AG10803 (cell line): ENCODE measurements at places on chromosomes 7 and 10.

GRCh38 chr10:3451516-3452172 lies 279.1 kb upstream of the PITRM1 start:
- no peak for DNase-seq

- peak; percentile 92 for DNase-seq
These were observed 62.1 kb upstream of the ZNF746 start for GRCh38 chr7:149559711-149560110.

DNA sequence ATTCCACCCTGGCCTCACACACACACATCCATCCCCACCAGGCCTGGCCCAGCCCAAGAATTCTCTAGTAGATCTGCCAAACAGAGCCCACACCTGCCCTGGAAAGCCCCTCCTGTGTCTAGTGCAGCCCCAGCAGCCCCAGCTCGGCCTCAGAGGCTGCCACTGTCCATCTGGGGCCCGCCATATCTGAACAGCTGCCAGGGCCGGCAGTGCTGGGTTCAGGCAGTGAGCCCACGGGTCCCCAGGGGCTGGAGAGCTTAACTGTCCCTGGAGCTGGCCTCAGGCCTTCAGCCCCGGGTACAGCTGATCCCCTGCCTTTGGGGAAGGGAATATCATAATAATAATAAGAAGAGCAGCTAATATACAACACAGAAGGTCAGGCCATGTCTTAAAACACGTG lies 574 bp downstream of the MYL10 start:
- DNase-seq = no peak

GRCh38 chr10:63441404-63441803 lies 24.4 kb downstream of the JMJD1C start:
- no peak for DNase-seq

DNA sequence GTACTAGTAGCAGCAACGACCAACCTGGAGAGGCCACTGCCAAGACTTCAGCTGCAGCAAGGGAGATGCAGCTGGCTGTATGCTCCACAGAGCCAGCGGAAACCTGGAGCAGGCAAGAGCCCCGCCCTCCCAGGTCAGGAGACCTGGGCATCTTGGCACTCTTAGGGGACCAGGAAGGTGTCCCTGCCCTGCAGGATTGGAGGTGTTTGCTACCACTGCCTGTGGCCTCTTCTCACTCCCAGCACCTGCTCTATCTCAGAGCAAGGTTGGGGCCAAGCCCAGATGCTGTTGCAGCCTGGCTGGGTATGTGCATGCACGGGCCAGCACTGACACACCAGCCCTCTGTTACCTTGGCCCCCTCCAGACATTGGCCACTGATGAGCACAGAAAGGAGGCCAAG lies 1512.8 kb downstream of the REEP3 start:
- no peak for DNase-seq

GRCh38 chr7:33444511-33444910 lies 315.1 kb downstream of the BBS9 start:
- DNase-seq = peak; percentile 59

DNA sequence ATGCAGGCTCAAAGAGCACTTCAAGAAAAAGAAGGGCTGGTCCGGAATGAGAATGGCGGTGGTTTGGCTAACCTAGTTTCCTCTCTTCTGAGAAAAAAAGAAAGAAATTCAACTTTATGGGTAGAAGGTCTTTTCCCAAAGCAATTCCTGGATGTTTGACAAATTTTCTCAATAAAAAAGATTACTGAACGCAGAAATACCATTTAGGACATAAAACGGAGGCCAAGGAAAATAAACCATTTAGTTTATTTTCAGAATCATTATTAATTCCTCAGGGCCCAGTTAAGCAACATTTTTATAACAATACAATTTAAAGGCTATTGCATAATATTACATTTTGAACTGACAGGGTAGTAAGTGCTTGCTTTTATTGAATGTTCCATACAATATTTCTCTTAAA lies 284.6 kb upstream of the ANKRD30A start:
- DNase-seq = no peak

GRCh38 chr10:20247891-20248708 lies 431.9 kb downstream of the PLXDC2 start:
- no peak for DNase-seq

DNA sequence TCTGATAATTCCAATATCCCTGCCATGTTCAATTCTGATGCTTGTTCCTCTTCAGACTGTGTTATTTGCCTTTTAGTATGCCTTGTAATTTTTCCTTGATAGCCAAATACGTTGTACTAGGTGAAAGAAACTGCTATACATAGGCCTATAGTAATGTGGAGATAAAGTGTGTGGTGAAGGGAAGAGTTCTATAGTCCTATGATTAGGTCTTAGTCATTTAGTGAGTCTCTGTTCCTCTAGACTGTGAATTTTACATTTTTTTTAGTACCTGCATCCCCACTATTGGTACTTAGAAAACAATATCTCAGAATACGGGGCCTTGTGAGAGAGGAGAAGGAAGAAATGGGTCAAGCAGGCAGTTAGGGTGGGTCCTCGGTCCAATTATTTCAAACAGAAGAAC lies 59.6 kb upstream of the SEMA3E start:
- no peak for DNase-seq

- DNase-seq = peak; percentile 26
These were observed 271.2 kb upstream of the IMMP2L start for GRCh38 chr7:111833466-111833865.

GRCh38 chr10:351770-352334 lies 216.6 kb downstream of the ZMYND11 start:
- DNase-seq = no peak

GRCh38 chr7:118040562-118040961 lies 143.4 kb upstream of the LSM8 start:
- DNase-seq = no peak

DNA sequence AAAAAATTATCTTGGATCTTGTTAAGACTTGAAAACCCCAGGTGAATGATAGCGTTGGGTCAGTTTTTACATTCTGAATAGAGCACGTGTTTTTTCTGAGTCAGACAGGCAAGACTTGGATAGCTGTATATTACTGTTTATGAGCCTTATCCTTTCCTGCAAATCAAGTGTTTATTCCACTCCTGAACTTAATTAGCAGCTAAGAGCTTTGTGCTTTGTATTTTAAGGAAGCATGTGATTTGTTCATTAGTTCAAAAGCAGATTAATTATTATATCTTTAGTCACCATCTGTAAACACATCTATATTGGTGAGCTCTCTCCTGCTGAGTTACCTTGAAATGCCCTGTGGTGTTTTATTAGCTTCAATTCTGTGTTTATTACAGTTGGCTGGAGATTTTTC lies 98.6 kb upstream of the PRPS1L1 start:
- no peak for DNase-seq

- no peak for DNase-seq
These were observed 54.7 kb upstream of the CCNJ start for GRCh38 chr10:95988702-95989101.

DNA sequence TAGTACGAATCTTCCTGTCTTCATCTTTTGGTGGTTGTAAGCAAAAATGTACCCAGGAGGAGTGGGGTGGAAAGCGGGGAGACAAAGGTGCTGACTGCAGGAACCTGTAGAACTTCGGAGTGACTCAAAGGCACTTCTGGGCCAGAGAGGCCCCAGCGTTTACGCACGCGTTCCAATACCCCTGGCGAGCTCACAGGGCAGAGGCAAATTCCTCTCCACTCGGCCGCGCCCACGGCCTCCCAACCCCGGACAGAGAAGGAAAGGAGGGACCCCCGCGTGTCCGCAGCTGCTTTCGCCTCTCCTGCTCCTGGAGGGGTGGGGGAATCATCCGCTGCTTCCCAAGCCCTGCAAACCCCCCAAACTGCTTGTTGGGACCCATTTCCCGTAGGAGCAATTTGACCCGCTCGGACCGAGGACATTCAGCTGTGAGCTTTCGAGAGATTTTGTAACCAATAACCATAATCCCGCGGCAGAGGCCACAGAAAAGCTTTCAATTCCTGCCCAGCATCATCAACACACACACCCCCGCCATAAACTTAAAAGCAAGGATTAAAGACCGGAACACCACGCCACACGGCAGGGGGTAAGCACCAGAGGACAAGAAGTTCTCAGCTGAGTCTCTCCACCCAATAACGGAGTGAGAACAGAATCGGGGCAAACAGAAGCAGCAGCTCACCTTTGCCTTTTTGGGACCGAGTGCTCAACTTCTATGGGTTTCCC lies 2.3 kb downstream of the IGF2BP3 start:
- DNase-seq = peak; percentile 36

- DNase-seq = peak; percentile 22
These were observed 47.7 kb upstream of the LYZL1 start for GRCh38 chr10:29240986-29241660.

DNA sequence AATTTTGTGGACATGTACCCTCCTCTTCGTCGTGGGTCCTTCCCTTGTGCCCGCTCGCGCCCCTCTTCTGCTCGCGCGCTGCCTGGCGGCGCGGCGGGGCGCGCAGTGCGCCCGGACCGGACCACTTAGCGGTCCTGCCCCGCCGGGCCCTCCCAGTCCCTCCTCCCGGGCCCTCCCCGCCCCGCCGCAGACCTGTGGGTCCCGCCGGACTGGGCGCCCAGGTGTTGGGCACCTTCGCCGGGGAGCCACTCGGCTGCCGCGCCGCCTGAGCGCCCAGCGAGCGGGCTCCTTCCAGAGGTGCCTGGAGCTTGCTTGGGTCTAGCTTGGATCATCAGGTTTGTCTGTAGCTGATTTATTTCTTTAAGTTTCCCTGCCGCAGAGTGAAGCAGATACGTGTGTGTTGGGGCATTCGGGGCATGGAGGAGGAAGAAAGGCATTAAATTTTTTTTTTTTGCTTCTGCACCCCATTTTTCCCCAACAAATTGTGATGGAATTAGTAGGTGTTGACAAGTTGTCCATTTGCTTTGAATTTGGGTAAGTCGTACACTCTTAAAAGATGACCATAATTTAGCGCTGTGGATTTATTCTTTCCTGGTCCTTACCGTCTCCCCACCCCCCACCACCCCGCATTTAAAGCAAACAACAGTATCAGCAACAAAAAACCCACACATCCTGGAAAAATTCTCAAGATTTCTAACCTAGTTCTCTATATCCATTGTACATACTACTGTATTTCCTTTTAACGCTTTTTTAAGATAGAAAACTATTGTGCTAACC lies 905 bp downstream of the C1GALT1 start:
- DNase-seq = peak; percentile 11

DNA sequence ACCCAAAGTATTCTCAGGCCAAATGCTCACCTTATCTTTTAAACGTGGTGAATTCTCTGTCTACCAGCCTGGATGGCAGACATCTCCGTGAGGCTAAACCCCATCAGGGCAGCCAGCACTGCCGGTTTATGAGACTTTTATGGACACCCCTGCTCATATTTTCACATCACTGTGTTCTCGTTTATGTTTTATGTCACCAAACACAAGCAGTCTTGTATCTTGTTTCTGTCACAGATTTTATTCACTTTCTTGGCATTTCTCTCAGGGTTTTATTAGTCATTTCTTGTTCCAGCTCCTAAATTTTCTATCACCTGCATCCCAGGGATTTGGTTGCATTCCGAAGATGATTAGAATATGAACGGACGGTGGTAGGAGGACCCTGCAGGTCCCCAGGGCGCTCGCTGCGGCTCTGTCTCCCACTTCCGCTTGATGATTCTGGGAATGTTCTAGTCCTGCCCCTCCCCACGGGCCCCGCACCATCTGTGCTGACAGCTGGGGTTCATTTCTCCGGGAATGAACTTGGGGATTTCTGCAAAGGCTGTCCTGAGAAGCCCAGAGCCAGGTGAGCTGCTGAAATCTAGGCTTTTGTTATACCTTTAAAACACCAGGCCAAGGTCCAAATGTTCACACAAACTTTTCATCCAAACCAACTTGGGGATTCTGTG lies 217.6 kb downstream of the GFRA1 start:
- DNase-seq = no peak

DNA sequence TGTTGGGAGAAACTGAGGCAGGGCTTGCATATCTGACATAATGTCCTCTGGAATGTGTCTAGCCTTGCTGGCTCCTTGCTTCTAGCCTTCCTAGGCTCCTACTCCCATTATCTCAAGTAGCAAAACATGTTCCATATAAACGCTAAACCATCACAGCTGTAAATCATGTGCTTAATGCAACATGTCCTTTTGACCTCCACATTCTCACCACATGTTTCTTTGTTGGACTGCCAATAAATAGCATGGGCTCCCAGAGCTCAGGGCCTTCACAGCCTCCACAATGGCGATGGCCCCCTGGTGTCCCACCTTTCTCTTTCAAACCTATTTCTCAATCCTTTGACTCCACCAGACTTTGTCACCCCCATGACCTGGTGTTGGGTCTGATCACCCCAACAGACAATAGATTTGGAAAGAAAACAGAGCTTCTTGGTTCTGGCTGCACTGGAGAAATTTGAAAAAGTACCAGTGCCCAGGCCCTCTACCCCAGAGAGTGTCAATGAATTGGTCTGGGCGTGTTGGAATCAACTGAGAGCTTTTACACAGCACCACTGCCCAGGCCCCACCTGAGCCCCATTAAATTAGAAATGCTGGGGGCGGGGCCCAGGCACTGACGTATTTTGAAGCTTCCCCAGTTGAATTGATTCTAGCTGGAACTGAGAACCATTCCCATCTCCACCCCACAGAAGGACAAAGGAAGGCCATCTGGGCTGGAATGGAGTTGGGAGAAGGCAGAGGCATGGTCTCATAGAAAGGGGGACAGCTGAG lies 41.3 kb upstream of the GGCT start:
- DNase-seq = peak; percentile 60

DNA sequence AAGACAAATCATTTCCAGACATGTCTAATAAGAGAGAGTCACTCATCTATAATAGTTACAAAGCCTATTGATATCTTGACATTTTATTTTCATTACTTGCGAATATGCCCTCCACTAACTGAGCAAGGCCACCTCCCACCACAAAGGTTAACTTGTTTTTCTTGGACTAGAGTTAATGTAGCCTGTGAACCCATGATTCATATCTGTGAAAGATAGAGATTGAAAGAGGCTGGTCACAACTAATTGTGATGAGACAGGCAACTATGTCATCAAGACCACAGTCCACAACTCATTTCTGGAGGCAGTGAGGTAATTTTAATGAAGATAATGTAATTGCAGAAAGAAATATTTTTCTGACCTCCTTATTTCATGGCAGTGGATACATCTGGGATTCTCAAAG lies 491.8 kb upstream of the TPK1 start:
- DNase-seq = no peak

DNA sequence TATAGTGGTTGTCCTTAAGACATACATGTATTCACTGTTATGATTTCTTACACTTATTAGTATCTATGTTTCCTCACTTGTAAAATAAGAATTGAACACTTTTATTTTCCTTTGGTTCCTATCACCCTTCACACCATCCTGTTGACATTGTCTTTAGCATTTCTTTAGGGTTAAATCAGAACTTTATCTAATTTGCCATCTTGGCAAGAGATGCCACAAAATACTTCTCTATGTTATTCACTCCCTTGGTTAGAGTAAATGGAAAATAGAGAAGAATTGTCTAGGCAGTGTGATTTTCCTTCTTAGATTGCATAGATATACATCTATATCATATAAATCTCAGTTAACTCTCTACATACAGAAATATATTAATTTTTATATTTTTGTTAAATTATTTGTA lies 204.7 kb downstream of the SEMA3D start:
- no peak for DNase-seq

DNA sequence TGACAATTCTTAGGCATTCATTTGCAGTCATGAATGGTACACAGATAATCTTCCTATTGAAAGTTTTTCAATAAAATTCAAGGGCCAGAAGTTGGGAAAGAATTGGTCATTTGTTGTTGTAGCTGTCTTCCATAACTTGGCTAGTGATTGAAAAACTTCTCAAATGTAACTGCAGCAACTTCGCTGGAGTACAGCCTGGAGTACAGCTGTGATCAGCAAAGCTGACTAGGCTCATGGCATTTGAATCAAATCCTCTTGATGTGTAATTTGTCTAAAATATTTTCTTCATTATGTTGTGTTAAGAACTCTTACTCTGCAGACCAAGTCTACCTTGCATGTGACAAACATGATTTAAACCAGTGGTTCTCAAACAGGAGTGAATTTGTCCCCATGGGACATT lies 226.5 kb upstream of the STEAP1 start:
- DNase-seq = no peak
